IPS DF 19.7 (cell line): ENCODE measurements at places on chromosomes 4 and X.

DNA sequence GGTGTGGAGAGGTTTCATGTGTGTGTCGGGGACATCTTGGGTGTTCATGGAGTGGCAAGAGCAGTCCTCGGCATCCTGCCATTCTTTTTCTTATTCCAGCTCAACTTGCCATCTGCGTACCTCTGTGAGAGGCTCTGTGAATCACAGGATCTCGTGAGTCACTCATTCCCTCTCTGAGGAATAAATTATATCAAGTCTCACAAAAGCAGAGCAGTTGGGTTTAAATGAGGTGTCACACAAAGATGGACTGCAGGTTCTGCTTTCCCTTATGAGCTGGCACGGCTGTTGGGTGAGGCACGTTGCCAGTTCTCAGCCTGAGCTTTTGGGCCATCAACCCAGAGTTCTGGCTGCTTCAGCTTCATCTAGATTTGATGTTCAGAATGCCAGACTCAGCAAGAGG is 6.8 kb upstream of the OCIAD2 start:
- no peak for DNase-seq

DNA sequence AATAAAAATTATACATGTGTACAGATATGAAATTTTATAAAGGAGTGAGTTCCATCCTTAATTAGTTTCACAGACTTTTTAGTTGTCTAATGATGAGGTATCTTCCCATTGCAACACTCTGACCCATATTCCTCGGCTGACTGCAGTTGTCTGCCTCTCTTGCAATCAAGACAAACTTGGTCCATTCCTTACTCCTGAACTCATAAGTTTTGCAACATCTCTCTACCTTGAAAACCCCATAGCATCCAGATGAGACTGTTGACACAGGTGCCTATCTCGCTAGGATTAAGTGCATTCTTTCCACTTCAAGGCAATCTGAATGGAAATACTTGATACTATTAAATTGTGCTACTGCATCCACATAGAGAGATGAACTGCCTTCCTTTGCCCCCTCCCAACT is 2.3 kb downstream of the XKRX start:
- DNase-seq = no peak

DNA sequence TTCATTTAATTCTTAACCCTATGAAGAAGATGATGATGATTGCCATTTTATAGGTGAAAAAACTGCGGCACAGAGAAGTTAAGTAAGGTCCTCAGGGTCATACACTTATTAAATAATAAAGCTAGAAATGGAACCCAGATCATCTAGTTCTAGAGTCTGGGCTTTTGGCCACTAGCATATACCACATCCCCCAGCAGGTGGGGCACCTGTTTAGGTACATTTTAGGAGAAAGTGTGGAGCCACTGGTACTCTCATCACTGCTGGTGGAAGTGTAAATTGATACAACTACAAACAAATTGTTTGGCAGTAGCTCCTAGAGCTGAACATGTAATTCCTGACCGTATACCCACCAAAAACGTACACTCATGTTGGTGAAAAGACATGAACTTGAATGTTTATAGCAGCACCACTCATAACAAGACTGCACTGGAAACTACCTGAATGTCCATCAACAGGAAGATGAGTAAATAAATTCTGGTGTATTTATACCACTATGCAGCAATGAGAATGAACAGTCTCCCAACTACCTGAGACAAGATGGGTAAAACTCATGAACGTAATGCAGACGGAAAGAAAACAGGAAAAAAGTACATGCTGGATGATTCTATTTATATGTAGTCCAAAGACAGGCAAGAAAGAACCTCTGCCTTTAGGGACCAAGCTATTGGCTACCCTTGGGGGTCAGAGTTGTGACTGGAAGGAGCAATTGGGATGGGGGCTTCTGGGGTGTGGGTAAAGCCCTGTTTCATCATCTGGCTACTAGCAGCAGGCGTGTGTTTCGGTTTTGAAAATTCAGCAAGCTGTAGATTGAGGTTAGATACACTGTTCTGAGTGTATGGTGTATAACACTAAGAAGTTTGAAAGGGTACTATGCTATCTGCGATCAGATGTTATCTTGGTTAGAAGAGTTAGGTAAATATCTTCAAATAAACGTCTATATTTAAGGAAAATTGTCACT is 72.3 kb upstream of the ADGRG2 start:
- DNase-seq = no peak

DNA sequence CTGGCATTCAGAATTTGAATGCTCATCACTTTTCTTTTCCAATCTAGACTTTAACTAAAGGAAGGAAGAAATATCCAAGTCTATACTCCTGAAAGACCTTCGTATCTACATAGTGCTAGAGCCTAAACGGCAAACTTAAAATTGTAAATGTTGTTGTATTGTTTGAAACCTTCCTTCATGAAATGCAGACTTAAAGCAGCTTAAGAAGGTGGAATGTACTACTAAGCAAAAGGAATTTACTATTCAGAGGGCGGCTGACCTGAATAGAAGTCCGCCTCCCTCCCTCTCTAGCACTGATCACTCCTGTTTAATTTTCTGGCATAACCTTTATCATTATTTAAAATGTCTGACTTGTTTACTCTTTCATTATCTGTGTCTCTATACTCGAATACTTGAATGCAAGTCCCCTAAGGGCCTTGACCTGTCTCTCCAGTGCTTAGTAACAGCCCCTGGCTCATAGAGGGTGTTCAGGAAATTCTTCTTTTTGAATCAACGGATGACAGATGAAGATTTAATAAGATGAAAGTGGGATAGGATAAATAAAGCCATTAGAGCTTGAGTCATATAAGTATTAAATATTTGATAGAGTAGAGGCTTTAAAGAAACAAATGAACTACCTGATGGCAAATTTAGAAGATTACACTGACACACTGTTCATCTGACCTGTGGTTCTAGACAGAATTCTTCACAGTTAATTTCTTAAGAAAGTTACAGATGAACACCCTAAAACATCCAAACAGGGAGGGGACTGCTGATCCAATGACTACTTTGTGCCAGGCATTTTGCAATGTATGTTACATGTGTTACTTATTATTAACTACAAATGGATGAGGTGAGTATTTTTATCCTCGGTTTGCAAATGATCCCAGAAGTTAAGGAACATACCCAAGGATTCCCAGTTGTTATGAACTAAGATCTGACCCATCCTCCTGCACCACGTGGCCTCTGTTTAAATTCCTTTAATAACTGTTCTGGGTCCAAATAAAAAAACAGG is 20.2 kb upstream of the RBPJ start:
- no peak for DNase-seq

GRCh38 chr4:78688366-78688765 is 87.8 kb upstream of the BMP2K start:
- DNase-seq = no peak

- peak; percentile 30 for DNase-seq
Measured at GRCh38 chrX:1453951-1454785, 1.5 kb upstream of the ASMTL start.

GRCh38 chr4:145347684-145348083 is 134.0 kb upstream of the SMAD1 start:
- DNase-seq = no peak

- no peak for DNase-seq
Measured at GRCh38 chrX:133151336-133151735, 54.4 kb upstream of the USP26 start.

DNA sequence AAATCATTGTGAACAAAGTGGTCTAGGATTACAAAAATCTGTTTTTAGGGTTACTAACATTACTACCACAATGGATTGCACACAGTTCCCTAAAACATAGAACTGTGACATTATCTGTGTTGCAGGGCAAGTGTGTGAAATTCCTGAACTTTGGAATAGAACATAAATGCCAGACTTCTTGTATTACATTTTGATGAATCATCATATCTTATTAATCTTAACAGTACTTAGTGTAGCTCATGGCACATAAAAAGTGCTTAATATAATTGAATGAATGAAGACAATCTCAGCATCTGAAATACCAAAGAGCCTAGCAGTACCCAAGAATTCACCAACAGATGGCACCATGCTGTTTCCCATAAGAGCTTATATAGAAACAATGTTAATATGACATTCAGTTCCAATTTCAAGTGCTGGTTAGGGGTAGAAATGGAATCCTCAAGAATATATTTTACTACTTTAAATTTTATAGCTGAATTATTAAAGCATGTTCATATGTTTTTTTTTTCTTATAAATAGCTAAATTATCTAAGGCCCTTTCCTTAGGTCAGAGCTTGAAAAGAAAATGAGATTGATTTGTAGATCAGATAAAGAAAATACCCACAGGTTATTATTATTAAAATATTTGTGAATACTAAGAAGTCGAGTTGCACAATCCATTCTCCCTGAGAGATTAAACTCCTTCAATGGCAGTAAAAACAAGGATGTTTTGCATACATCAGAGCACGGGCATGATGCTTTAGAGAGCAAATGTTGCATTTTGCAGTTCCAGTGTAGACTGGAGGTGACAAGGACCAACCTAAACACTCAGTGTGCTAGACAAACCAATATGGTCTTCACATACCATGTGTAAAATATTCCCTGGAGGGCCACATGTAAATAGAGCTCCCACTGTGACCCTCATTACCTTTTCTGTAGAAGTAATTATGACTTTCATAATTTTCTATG is 25.7 kb upstream of the SHISA3 start:
- DNase-seq = peak; percentile 7
